ENCODE measurements at places on chromosomes 6 and 20.

DNA sequence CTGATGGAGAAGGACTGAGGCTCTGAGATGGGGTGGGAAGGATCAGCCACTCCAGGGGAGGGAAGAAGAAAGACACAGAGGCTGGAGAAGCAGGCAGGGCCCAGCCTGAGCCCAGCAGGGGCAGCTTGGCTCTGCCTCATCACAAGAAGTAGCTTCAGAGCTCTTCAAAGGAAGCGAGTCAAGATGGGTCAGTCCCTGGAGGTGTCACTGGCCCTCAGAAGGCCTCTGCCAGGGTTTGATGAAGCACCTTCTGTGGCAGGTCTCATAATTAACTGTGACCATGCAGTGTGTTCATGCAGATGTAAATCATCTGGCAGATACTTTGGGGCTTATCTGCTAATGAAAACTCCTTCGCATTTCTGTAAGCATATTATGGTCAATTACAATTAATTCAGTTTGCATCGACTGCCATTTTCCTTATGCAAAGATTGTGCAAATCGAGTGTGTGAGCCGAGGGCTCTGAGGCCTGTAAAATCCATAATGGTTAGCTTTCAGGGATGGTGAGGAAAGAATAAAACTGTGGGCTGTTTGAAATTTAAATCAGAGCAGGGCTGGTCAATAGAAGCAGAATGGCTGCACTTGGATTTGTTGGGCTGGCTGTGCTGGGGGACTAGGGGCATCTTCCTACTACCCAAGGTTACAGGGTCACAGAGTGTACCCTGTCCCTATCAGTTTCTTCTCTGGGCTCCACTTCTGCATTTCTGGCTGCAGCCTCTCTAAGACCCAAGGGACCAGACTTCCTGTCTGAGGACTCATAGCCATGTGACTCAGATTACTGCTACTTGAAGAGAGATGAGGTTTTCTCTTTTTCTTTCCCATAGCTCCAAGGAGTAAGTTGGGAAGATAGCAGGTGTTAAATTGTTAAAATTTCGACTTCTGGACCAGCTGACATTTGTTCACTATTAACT, 376.6 kb downstream of the DHX35 start:
- peak; percentile 15 for DNase-seq
- no peaks in the 10 kb centered on the region for H3K36me3 ChIP-seq
- H3K4me1 ChIP-seq = peaks cover 10% of the 10 kb centered on the region
- H3K27me3 ChIP-seq = no peaks in the 10 kb centered on the region
- H3K27ac ChIP-seq = peak overlapping the region; percentile 30
- no peak overlapping the region for H3K4me3 ChIP-seq

- H3K27me3 ChIP-seq = no peaks in the 10 kb centered on the region
- no peak overlapping the region for H3K27ac ChIP-seq
- H3K4me3 ChIP-seq = no peak overlapping the region
- H3K36me3 ChIP-seq = no peaks in the 10 kb centered on the region
Measured at GRCh38 chr6:17714879-17715851, 8.4 kb upstream of the NUP153 start.

- H3K36me3 ChIP-seq = no peaks in the 10 kb centered on the region
- H3K27me3 ChIP-seq = no peaks in the 10 kb centered on the region
- H3K4me1 ChIP-seq = peaks cover 89% of the 10 kb centered on the region
Measured at GRCh38 chr6:32109114-32109764, at the start of gene TNXB. Gene TNXB, minus strand, starts transcription at chr6:32109338. Its CDS starts 11,140 bp downstream, at chr6:32098198.

DNA sequence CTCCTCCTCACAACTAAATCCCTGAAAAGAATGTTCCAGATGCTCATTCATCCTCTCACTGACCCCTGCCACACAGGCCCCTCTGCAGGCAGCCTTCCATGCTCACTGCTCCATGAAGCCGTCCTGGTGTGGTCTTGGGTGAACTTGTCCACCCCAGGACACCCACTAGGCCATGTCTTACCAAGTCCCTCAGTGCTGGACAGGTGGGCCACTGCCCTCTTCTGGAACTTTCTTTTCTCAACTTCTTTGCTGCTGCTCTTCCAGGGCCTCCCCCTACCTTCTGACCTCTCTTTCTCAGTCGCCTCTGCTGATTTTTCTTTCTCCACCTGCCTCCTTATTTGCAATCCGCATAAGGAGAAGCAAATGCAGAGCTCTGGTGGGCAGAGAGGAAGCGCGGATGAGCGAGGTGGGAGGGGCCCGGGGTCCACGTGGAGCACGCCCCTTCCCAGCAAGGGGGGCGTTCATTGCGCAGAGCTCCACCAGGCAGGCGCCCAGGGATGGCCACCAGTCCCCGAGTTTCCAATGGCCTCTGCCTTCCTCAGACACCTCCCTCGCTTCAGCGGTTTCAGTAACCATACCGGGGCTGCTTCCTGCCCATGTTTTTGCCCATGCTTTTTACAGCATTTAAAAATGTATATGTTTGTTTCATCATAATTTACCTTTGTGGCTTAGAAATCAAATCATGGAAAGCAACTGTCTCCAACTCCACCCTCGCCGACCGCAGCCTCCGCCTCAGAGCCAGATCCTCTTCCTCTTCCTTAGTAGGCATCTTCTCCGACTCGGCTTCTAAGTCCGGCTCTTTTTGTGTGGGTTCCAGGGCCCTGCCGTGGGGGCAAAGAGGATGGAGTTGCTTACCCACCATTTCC, 129.6 kb downstream of the ZDHHC14 start:
- H3K4me1 ChIP-seq = no peaks in the 10 kb centered on the region
- no peaks in the 10 kb centered on the region for H3K36me3 ChIP-seq
- no peaks in the 10 kb centered on the region for H3K27me3 ChIP-seq
- DNase-seq = no peak
- H3K4me3 ChIP-seq = no peak overlapping the region
- no peak overlapping the region for H3K27ac ChIP-seq

DNA sequence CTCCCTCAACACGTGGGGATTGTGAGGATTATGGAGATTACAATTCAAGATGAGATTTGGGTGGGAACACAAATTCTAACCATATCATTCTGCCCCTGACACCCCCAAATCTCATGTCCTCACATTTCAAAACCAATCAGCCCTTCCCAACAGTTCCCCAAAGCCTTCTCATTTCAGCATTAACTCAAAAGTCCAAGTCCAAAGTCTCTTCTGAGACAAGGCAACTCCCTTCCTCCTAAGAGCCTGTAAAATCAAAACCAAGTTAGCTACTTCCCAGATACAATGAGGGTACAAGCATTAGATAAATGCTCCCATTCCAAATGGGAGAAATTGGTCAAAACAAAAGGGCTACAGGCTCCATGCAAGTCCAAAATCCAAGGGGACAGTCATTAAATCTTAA, 39.6 kb upstream of the PLAGL1 start:
- H3K4me1 ChIP-seq = no peaks in the 10 kb centered on the region
- no peaks in the 10 kb centered on the region for H3K36me3 ChIP-seq
- no peak overlapping the region for H3K4me3 ChIP-seq

DNA sequence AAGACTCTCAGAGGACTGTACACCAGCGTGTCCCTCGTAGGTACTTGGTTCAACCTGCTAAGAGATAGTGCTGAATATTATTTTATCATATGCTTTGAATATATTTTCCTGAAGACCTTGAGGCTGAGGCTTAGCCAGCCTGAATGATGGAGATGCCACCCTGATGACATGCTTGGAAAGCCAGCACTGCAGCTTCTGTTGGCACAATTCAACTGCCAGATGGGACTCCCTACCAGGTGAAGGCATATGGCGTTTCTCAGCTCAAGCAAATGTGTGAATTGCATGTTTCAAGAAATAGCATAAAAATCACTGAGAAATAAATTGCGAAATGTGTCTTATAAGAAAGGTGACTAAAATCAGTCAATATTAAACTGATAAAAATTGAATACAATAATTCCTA, 228.1 kb upstream of the CST7 start:
- H3K27ac ChIP-seq = no peak overlapping the region
- no peak for DNase-seq
- H3K4me1 ChIP-seq = no peaks in the 10 kb centered on the region
- peaks cover 43% of the 10 kb centered on the region for H3K27me3 ChIP-seq

DNA sequence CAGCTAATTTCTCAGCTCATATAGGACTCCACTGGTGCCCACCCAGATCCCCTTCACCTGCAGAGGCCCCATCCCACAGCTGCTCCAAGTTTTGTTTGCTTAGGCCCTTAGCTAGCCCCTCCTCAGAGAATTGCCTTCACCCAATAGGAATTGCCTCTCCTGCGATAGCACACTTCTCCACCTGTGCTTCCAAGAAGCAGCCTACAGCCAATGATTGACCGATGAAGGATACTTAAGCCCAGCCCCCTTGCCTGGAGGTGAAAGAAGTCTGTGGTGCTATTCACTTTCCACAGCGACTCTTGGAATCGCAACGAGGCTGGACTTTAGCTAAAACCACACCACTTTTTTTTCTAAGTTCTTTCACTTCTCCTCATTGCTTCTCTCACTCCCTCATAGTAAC, 353.2 kb upstream of the BTBD3 start:
- no peak overlapping the region for H3K4me3 ChIP-seq
- no peaks in the 10 kb centered on the region for H3K4me1 ChIP-seq
- H3K27ac ChIP-seq = no peak overlapping the region
- no peaks in the 10 kb centered on the region for H3K36me3 ChIP-seq
- DNase-seq = no peak
- H3K27me3 ChIP-seq = no peaks in the 10 kb centered on the region

GRCh38 chr20:50354721-50355589, 155.2 kb upstream of the PTPN1 start:
- no peaks in the 10 kb centered on the region for H3K36me3 ChIP-seq
- H3K4me1 ChIP-seq = no peaks in the 10 kb centered on the region
- H3K27me3 ChIP-seq = no peaks in the 10 kb centered on the region
- no peak overlapping the region for H3K4me3 ChIP-seq
- H3K27ac ChIP-seq = no peak overlapping the region

DNA sequence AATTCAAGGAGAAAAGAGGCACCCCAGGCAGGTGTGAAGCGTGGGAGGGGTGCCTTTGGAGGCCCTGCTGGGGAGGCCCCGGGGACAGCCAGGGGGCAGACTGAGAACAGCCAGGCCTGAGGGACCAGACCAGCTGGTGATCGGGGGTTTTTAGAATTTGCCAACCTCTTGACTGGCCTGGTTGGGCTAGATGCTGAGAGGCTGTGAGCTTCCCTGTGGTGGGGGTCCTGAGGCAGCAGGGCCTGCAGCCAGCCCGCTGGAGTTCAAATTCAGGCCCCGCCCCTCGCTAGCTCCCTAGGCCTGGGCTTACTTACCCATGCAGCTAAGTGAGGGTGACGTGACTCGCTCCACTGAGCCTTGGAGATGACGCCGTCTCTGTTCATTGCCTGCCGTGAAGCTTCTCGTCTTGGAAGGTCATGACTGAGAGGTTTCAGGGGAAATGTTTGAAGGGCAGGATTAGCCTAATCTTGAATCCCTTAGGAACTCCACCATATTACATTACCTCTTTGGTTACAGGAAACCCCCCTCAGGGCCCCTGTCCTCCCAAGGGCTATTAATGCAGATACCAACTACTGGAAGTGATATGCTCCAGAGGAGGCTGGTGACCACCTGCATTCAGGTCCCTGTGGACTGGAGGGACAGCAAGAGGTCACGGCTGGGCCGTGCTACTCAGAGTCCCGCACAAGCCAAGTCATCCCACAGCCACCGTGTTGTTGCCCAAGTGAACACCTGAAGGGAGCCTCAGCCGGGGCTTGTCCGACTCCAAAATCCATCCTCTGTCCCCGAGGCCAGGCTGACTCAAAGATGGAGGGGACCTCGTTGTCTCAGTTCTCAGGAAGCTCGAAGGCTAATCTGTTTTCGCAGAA, 73.9 kb upstream of the DUSP22 start:
- no peaks in the 10 kb centered on the region for H3K36me3 ChIP-seq
- no peaks in the 10 kb centered on the region for H3K4me1 ChIP-seq
- peaks cover 23% of the 10 kb centered on the region for H3K27me3 ChIP-seq
- H3K27ac ChIP-seq = no peak overlapping the region
- no peak for DNase-seq
- no peak overlapping the region for H3K4me3 ChIP-seq

GRCh38 chr6:20978151-20978614, 443.9 kb downstream of the CDKAL1 start:
- no peak overlapping the region for H3K4me3 ChIP-seq
- no peak overlapping the region for H3K27ac ChIP-seq
- no peak for DNase-seq
- H3K27me3 ChIP-seq = no peaks in the 10 kb centered on the region
- H3K36me3 ChIP-seq = no peaks in the 10 kb centered on the region
- no peaks in the 10 kb centered on the region for H3K4me1 ChIP-seq

DNA sequence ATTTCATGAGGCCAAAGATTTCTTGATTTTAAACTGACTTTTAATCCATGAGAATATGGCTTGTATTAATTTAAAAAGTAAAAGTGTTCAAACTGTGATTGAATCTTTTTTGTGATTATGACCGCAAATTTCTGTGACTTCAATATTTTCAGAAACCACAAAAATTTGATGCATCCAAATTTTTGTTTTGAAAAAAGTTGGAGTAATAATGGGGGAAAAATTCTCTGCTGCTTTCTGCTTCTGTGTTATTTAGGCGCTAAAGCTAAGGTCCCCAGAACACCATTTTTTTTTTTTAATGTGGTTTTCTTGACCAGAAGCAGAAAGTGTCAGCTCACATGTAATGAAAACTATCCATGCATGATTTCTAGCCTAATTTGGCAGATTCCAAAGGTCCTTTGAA, 65.3 kb downstream of the GRIK2 start:
- no peak overlapping the region for H3K4me3 ChIP-seq
- no peak for DNase-seq

DNA sequence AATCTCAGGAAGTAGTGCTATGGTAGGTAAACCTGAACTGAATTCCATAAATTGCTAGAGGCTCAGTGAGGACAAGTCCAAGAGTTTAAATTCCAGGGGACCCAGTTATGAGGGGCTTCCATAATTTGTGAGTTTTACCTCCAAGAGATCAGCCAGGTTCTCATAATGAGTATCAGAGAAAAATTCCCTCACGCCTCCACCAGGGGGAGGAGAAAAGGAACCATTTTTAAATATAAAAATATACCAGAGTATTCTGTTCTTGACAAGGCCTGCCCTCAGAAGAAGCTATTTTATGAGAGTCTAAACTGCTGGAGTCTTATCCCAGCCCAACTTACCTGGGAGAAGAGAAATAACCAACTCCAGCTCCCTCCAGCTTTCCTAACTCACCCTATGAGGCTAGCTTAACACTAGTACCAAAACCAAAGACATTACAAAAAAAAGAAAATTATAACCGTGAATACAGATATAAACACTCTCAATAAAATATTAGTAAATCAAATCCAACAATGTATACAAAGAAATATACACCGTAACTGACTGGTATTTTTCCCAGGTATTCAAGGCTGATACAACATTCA, 158.7 kb downstream of the TFAP2A start:
- H3K27ac ChIP-seq = no peak overlapping the region
- DNase-seq = no peak

DNA sequence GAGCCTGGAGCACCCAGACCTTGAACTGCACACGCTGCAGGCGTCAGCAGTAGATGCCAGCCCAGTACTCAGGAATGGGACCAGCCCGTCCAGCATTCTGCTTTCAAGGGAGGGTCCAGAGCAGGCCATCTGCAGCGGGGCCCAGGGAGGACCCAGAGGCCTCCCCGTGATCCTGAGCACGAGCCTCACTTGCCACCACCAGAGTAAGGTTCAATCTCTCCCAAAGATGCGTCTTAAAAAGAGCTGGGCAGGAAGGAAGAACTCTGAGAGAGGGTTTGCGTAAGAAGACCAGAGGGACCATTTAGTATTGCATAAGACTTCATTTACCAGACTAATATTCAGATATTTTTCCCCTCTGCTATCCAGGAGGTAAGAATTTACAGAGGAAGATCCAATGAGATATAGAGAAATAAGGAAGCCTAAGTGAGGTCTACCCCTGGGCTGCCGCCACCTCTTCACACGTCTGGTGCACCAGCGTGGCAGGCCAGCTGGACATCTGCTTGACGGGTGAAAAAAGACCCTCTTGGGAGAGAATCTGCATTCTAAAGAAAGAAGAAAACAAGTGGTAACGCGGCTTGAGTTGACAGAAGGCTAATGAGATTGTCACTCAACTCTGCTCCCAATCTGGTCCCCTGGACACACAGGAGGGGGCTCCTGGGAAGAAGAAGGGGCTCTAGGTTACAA, 107.3 kb downstream of the PRND start:
- DNase-seq = no peak
- no peaks in the 10 kb centered on the region for H3K36me3 ChIP-seq
- H3K27me3 ChIP-seq = no peaks in the 10 kb centered on the region
- H3K4me1 ChIP-seq = peaks cover 9% of the 10 kb centered on the region

Data from left ventricle myocardium inferior (tissue), 1 donor.